Stimulated activated CD4-positive, alpha-beta T cell treated with anti-CD3 and anti-CD28 coated beads, Interleukin-12 subunit alpha, Interleukin-12 subunit beta, amount 100 ng/mL, for 24 hours (primary cell): ENCODE measurements at places on chromosomes 3 and 15.
A peak's percentile ranks its signal among the peaks of the same experiment; 100 is the strongest.

GRCh38 chr3:99789011-99789721 is 28.5 kb upstream of the CMSS1 start:
- no peak for DNase-seq

DNA sequence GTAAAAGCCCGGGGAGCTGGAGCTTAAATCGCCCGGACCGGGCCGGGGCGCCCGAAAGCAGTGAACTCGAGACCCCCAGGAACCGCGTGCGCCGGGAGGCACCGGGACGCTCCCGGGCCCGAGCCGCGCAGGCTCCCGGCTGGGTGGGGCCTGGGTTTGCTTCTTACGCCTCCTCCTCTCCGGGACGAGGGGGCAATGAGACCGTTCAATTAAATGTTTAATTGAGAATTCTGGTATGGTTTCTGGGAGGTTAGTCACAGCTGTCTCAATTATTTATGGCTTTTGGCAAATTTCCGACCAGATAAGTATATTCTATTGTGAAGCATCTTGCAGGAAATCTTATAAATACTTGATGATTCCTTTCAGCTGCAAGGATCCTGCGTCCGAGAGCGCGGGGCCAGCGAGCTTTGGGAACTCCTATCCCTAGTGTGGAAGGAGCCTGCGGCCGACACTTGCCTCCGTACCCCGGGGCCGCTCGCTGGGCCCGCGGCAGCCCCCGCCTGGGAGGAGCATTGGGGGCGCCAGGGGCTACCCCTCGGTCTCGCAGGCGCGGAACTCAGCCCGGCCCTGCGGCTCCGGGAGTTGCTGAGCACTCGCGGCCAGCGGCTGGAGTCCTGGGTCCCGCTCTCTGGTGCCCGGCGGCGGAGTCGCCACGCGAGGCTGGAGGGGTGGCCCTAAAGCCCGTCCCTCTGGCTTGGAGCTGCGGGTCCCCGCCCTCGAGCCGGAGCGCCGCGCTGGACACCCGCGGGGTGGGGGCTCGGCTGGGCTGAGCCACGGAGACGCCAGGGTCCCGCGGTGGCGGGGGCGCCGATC is 10.3 kb downstream of the ISL2 start:
- no peak for DNase-seq

DNA sequence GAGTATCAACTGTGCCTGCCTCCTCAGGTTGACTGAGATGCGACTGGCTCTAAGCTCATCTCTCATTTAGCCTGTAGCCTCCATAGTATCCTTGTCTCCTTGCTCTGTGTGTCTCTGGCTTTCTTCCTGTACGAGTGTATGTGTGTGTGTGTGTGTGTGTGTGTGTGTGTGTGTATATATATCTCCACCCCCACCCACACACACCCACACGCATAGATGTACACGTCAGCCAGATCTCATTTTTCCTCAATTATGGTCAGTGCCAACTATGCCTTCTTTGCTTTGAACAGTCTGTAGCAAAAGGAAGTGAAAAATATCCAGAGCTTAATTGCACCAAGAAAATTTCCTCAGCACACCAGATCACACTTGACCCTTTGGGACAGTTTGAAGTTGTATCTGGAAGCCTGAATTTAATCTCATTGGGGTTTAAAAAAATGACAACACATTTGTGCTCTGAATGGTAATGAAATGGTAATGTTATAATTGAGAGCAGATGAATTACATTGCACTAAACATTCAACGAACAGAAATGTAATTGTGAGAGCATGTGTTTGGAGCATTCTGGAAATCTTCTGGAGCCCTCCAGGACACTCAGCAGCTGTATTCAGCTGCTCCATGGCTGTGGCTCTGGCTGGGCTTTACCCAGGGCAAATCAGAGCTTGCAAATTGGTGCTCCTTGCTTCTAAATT is 63.6 kb downstream of the RYR3 start:
- DNase-seq: no peak

DNA sequence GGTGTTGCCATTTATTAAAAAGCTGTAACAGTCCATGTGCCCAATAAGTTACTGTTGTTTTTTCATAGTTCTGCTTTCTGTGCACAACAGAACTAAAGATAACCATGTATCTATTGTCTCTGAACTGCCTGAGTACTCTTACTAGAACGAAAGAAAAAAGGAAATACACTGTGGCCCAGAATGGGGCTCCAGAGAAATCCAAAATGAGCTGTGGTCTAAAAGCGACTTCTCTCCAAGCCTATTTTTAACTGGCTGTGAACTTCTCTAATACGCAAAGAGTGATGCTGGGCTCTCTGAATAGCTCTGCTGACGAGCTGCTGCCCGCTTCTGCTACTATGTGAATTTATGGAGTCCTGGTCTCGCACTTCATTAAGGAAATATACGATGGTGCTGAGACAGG is 56.2 kb upstream of the LPP start:
- no peak for DNase-seq

- no peak for DNase-seq
Observed at GRCh38 chr3:118990823-118991560, 43.7 kb downstream of the IGSF11 start.

DNA sequence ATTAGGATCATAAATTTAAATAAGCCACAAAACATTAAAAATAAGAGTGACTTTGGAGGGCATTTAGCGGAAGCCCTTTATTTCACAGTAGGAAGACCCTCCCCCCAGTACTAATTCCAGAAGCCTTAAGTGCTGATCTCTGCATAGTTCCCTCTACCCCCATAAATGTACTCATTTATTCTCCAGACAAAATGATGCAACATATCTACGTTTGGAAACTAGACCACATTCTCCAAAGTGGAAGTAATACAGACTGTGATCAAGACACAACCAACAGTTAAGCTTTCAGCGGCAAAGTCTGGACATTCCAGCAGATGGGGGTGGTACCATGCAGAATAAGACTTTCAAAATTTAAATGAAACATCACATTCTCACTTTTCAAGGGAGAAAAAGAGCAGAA is 44.8 kb upstream of the RPS17 start:
- no peak for DNase-seq

- no peak for DNase-seq
Observed at GRCh38 chr15:39365873-39366272, 215.0 kb upstream of the THBS1 start.

DNA sequence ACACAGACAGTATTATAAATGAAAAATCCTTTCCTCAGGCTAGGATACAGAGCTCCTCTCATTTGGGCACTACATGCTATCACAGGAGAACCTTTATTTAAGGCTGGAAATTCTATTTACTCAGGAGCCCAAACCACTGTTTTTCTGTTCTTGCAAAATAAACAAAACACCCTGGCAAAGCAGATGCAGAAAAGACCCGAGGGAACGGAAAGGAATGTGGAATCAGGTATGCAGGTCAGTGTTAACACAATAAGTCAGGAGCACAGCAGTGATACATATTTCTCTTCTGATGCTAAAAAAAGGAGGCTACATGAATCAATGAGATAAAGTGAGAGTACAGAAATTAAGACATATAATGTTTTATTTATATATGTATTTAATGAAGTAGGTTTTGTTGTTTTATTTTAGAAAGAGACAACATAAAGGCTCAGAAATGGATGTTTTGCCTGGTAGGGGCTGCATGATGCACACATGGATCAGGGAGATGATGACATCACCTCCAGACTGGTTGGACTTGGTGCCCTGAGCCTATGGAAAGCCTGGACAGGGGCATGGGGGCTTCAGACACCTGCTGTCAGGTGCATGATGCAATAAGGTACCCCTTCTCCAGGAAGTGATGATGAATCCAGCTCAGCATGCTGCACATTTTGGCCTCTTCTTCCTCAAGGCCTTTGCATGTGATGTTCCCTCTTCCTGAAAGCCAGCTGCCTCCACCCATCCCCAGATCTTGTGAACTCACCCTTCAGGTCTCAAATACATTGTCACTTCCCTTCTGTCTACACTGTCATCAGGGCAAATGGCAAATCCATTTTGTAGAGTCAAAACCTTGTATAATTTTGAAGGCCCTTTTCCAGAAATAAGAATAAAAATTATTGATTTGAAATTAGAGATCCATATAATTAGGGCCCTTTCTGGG is 19.1 kb upstream of the RBP1 start:
- DNase-seq: no peak

DNA sequence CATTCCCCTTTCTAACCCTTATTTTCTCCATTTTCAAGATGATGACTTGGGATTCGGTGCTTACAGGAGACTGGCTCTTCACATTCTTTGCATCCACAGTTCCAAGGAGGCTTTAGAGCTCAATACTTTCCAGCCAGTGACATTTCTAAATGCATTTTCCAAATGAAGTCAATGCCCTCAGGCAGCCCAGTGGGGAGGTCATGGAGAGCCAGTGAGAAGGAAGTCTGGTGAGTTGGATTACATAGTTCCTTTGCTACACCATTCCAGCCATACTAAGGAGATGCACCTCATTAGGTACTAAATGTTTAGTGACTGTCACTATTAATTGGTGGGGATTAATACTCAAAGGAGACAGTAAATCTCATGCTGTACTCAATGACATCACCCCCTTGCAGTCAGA is 248.1 kb downstream of the LRRN1 start:
- DNase-seq: no peak

- no peak for DNase-seq
Observed at GRCh38 chr3:4493941-4494894, 1.1 kb downstream of the ITPR1 start.

DNA sequence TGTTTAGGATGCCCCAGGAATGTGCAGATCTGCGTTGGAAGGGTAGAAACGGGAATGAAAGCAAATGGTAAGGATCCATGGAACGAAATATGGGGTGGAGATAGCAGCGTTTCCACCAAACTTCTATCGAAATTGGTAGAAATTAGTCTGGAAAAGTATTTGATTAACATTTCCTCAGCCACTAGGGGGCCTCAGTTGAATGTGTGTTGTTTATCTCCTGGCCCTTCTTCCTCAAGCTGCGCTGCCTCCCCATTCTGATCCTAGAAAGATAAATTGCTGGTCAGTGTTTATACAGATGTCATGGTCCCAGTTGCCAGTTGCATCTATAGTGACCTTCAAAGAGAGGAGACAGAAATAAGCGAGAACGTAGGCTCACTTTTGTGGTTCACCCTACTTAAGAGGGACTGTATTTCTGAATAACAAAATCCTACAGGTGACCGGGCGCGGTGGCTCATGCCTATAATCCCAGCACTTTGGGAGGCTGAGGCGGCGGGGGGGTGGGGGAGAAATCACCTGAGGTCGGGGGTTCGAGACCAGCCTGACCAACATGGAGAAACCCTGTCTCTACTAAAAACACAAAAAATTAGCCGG is 457.1 kb downstream of the SQOR start:
- DNase-seq: peak; percentile 2

DNA sequence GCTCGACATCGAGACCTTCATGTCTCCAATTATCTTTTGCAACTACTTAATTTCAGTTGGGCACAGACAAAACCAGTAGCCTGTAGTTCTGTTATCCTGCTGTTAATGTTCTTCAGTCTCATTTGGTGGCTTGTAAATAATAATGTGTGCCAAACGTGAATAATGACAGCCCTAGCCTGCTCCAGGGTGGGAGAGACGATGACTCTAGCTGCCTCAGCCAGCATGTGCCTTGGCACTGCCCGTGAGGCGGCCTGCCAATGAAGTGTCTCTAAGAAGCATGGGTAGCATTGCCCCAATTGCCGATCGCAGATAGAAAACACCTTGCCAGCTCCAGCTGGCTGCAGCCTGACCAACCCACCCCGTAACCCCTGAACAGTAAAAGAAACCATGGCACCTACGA is 58.8 kb downstream of the ASB7 start:
- no peak for DNase-seq

GRCh38 chr15:65331811-65332210 is 27.3 kb downstream of the RNU5B-1 start:
- no peak for DNase-seq

DNA sequence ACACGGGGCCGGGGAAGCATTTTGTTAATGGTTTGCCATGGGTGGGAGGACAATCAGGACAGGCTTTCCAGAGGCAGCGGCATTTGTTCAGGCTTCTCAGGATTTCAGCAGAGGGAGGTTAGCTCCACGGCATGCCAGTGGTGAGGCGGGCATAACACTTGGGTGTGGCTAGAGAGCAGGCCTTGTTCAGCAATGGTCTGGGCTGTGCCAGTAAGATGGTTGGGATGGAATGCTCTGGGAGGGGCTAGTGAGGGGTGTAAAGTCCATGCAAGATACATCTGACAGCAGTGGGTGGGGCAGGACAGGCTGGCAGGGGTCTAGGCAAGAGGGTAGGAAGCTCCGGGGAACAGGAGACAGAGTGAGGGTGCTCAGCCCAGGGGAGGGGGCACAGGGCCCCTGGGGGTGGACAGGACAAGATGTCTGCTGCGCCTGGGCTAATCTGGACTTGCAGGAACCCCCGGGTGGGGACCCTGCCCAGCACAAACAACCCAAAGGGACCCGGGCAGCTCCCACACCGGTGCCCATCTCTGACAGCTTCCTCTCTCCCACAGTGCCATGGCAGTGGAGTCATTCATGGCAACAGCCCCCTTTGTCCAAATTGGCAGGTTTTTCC is 8.4 kb downstream of the TMEM43 start:
- DNase-seq: no peak

GRCh38 chr15:78368651-78369050 is 28.5 kb downstream of the CRABP1 start:
- DNase-seq: no peak

- no peak for DNase-seq
Observed at GRCh38 chr3:32106929-32107362, 526 bp downstream of the GPD1L start.

- DNase-seq: no peak
Observed at GRCh38 chr3:134211797-134212196, 38.9 kb downstream of the RYK start.

- DNase-seq: no peak
Observed at GRCh38 chr15:91408476-91409076, 308.5 kb downstream of the SV2B start.

GRCh38 chr15:69629631-69630161 is 177.1 kb downstream of the RPLP1 start:
- peak; percentile 30 for DNase-seq

GRCh38 chr3:170331143-170331542 is 26.4 kb upstream of the SKIL start:
- DNase-seq: no peak

DNA sequence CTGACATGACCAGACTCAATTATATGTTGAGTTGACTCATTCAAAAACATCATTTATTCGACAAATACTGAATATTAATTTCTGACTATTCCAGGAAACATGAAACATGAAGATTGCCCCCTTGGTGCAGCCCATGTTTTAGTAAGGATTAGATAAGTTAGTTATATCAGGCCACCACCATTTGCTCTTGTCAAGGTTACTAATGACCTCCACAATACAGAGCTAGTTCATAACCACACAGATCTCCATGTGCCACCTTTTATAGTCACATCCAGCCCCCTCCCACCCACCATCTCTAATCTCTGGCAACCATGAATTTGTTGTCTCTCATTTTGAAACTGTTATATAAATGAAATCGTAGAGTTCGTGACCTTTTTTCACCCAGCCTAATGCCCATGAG is 15.7 kb downstream of the KLHL18 start:
- DNase-seq: no peak

- no peak for DNase-seq
Observed at GRCh38 chr3:73633916-73634344, 9.2 kb upstream of the PDZRN3 start.
